ENCODE measurements at places on chromosomes 5 and 9.

GRCh38 chr5:31563216-31563615 lies 31.1 kb downstream of the C5orf22 start:
- no peak for DNase-seq

DNA sequence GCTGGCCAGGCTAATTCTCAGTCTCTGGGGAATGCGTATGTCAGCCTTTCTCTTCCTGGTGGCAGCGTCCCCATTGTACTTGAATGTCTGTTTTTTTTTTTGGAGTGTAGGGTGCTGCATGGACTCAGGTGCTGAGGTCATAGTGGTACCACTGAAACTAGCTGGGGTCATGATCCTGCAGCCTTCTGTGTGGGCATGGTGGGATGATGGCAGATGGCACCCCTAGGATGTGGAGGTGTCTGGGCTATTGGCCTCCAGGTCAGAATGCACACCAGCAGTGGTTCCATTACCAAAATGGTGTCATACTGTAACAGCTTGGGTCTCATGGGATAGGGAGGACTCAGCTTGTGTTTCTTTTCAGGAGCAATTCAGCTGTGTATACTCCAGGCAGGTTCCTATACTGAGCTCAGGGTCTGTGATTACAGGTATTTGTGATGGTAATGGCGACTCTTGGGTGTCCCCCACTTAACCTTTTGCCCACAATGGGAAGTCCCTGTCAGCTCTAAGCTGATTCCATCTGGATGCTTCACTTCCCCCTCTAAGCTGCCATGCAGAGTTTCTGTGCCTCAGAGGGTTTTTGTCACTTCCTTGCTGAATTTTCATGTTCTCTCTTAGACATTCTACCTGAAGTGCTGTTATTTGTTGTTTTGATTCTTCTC lies 17.9 kb downstream of the HSD17B4 start:
- no peak for DNase-seq

DNA sequence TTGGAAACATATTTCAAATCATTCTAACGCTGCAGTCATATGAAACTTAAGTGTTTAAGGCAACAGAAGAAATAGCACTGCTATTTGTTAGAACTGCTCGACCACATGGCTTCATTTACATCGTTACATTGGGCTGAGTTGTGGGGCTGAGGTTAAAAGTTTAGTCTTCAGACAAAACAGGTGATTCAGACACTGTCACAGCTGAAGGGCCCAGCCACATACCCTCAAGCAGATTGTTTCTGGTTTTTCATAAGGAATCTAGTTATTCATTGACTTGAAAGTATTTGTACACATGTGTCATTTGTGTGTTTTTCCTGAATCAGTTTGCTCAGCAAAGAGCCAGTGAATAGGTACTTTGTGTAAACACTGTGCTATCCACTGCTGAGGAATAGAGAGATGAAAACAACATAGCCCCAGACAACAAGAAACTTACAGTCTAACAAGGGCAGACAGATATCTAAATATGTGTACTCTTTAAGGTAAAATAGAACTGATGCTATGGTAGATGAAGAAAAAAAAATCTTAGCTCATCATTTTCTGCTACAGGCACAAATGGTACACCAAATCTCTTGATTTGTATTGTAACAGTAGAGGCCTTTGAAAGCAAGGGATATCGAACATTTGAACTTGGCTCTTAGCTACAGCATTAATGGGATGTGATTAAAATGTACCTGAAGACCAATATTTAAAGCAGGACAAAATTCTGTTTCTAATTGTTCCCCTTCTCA lies 357.6 kb upstream of the RPS23 start:
- DNase-seq: peak; percentile 28

DNA sequence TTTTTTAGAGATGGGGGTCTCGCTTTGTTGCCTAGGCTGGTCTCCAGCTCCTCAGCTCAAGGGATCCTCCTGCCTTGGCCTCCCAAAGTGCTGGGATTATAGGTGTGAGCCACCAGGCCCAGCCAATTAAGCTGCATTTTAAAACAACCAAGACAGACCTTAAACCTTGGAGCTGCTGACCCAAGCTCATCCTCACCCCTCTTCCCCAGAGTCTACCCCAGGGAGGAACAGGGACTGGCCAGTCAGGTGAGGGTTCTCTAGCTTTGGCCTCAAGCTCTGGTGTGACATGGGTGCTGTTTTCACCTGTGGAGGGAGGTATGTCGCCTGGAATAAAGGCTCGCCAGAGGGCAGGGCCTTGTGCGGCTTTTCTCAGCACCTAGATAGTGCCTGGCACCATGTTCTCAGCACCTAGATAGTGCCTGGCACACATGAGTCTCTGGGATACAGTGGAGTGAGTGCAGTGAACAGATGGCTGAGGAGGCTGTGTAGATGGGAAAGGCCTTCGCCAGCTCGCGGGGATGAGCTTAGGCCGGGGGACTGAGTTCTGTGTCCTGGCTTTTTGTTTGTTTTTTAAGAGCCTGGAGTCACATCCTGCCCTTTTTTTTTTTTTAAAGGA lies 7.4 kb downstream of the CDK9 start:
- no peak for DNase-seq

- DNase-seq: no peak
These were observed 207.9 kb downstream of the GADD45G start for GRCh38 chr9:89812556-89813181.

GRCh38 chr5:146005264-146005663 lies 68.9 kb downstream of the SH3RF2 start:
- no peak for DNase-seq

GRCh38 chr5:13673511-13673910 lies 271.0 kb downstream of the DNAH5 start:
- no peak for DNase-seq

DNA sequence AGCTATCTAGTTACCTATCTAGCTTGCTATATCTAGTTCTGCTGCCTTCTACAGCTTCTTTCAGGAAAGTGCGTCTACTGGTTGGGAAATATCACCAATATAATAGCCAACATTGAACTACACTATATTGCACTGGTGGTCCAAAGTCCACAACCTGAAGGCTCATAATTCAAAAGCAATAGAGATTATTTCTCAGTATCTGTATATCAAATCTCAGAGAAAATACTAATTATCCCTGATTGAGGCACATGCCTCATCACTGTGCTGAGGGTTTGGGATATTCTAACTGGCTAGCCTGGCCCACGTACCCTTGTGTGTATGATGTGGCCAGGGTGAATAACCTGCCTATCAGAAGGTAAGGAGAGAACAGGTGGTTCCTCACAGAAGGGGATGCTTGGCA lies 53.8 kb downstream of the SH3RF2 start:
- DNase-seq: no peak

DNA sequence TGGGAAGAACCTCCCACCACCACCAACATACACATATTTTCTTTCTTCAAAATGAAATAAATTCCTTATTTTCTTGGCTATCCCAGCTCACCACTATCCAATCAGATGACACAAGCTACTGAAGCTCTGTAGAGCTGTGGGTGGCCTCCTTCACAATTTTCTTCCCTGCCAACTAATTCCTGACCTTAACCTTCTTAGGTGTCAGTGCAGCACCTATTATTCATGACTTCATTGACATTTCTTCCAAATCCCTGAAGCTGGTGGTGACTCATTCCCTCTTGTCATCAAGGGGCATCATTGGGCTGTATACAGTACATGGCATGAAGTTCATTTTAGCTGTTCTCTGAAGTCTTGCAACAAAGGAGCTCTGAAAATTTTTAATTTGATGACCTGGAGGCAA lies 42.0 kb upstream of the ADRA1B start:
- no peak for DNase-seq

- no peak for DNase-seq
These were observed 236.4 kb downstream of the FANCC start for GRCh38 chr9:95080961-95081647.

GRCh38 chr9:94479757-94480156 lies 75.1 kb upstream of the PCAT7 start:
- no peak for DNase-seq

DNA sequence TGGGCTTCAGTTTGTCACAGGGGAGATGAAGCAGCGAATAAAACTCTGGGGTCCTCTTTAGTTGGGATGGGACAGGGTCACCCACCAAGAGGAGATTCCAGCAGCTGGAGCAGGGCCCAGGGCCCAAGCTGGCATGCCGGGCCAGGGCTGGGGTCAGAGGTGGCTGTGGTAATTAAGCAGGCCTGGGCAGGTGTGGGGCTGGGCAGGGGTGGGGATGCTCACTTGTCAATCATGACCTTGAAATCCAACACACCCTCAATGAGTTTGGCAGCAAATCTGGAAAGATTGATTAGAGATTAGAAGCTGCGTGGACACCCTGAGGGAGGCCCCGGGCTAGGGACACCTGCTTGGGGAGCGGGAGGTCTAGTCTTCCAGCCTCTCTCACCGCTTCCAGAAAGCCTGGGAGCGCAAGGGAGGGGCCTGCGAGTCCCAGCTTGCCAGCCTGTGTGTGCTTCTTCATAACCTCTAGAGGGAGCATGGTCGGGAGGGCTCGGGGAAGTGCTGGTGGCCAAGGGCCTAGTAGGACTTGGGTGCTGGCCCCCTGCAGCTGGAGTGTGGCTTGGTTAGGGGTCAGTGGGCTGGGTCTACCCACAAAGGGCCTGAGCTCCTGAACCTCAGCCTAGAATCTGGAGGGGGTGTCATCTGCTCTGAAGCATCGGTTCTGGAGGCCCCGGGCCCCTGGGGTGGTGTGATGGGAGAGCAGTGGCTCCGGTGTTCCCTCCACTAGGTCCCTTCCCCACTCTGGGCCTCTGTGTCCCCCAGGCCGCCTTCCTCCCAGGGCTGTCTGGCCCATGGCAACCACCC lies 7.6 kb downstream of the CRAT start:
- peak; percentile 24 for DNase-seq

DNA sequence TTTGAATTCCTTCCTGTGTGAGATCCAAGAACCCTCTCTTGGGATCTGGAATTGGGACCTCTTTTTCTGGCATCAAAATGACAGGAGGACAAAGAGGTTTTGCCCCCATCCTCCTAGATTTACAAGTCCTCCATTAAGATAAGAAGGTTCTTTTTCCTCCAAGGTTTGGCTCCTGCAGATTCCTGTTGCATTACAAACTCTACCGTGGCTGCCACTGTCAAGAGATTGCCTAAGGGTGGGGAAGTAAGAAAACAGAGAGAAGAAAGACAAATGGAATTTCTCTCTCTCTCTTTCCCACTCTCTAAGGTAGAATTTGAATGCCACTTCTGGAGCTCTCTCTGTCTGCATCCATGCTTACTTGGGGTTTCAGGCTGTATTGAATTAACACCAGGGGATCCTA lies 12.0 kb upstream of the SVEP1 start:
- DNase-seq: no peak

DNA sequence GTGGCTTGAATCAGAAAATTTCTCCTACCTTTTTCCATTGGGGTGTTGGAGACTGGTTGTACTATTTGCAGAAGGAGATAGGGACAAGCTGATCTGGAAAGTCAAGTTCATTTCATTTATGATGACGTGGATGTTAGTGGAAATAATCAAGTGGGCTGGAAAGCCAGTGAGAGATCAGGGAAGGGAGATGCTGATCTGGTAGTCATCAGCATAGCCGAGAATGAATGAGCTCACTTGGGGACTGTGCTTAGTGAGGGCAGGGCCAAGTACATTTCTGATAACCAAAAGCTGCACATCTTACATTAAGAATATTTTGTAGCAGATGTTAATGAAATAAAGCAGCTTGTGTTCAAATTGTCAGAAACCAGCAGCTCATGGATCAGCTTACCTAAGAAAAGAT lies 12.1 kb downstream of the MAN2A1 start:
- DNase-seq: no peak

GRCh38 chr9:107360098-107360497 lies 77.0 kb downstream of the RAD23B start:
- DNase-seq: no peak

DNA sequence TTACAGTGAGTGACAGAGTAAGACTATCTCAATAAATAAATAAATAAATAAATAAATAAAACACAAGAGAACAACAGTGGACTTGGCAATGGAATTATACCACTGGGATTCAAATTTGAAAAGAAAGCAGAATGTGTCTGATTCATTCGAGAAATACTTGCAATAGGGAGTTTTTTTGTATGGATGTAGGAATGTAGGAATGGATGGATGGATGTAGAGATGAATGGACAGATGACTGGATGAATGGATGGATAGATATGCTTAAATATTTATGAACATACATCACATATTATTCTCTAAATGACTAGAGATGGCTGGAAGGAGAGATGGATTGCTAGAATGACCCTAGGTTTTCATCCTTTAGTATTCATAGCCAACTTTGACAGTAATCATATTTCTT lies 22.0 kb upstream of the CEMIP2 start:
- DNase-seq: no peak

- no peak for DNase-seq
These were observed 260.7 kb upstream of the KCNN2 start for GRCh38 chr5:114101153-114101552.

DNA sequence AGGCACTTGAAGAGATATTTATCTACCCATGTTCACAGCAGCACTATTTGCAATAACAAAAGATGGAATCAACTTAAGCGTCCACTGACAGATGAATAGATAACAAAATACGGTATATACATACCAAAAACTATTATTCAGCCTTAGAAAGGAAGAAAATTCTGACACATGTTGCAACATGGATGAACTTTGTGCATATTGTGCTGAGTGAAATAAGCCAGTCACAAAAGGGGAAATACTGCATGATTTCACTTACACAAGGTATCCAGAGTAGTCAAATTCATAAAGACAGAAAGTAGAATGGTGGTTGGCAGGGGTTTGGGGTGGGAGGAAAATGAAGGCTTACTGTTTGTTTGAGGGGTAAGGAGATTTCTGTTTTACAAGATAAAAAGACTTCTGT lies 66.0 kb downstream of the FBN2 start:
- no peak for DNase-seq

GRCh38 chr9:82152181-82152580 lies 163.6 kb downstream of the SPATA31D1 start:
- no peak for DNase-seq

DNA sequence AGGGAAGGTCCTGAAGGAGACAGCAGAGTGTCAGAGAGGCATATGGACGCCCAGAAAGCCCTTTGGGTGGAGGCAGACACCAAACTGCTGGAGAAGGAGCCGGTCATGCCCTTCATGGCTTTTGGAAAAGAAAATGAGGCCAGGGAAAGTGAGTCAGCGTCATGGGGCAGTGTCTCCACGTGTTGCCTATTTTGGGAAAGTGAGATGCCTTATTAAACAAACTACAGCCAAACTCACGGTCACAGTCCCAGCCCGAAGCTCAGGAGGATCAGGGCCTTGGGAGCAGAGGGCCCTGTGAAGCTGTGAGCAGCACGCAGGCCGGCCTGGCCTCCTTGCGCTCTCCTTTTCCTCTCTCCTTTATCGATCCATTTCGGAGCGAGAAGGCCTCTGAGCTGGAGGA lies 25.0 kb downstream of the RGS3 start:
- DNase-seq: no peak

DNA sequence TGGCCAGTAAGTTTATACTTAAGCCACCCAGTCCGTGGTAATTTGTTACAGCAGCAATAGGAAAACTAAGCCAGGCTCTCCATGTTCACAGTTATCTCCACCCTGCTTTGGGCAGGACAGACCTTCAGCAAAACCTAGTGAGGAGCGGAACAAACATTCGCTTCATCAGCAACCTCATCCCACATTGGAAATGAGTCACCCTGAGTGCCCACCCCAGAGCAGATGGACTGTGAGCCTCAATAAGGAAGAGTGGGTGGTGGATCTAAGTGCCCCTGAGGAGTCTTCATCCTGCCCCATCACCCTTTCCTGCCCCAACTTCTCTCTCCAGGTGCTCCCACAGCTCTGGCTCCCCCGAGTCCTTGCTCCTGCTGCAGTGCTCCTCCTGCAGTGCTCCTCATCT lies 78.8 kb downstream of the FSTL4 start:
- DNase-seq: no peak

GRCh38 chr9:98374385-98375051 lies 119.1 kb upstream of the TBC1D2 start:
- DNase-seq: no peak
